Fibroblast of skin of scalp (primary cell): ENCODE measurements at places on chromosomes 4 and X.

DNA sequence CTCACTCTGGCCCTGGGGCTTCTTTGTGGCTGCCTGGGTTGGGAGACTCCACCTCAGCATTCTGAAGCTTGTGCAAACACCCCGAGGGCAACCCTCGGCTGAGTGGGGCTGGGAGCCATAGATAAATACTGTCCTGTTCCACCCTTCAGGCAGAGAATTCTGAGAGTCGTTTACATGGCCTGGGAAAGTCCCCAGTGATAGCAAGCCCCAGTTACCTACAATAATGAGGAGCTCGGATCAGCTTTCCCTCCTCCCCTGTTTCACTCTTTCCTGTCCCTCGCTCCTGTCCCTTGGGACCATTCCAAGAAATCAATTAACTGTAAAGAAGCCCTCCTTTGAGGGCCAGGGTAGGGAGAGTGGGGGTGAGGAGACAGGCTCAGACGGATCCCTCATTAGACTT lies 31.6 kb upstream of the DDX3X start:
- DNase-seq, result no peak

DNA sequence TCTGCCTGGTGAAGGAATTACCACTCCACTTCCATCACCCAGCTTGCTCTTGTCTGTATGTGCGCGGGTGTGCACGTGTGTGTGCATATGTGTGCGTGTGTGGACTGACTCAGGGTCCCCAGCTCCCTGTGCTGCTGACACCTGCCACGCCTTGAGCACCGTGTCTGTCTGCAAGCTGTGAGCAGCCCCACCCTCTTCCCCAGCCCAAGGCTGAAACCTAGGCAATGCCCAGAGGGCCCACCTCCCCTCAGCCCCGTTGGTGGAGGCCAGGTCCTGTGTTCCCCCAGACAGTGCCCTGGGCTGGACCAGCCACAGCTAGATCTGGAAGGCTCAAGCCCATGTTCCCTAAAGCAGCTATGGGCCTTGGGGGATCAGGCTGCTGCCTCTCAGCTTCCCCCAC lies 2.0 kb upstream of the CCNQ start:
- DNase-seq, result no peak

- DNase-seq, result no peak
Observed at GRCh38 chr4:166535865-166536264, 662.8 kb downstream of the TLL1 start.

- no peak for DNase-seq
Observed at GRCh38 chrX:114582698-114583395, 1.0 kb upstream of the HTR2C start.

DNA sequence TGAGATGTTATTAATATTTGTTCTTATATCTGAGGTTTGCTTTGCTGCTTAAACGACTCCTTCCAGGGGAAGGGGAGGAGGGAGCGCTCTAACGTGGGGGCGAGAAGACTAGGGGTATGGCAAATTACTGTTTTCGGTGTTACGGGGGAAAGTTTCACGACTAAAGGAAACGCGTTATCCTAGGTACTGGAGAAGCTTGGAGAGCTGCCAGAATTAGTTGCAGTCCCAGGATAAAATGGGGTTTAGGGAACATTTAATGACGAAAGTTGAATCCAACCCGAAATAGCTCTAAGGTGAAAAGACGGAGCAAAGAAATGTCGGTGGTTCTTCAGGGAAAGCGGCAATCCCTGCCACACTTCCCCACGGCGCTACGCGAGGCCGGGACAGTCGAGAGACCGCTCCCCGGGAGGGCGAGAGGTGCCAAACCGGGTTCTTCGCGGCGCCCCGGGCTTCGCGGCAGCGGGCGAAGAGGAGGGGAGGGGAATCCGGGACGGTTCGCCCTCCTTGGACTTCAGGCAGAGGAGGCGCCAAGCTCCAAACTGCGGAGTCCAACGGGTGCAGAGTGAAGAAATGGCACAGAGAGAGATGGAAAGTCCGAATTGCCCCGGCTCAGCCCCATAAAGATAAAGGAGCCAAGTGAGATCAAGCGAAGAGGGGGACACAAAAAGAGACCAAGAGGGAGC lies 724 bp downstream of the THOC2 start:
- DNase-seq, result no peak

GRCh38 chr4:17647927-17648326 lies 33.5 kb downstream of the MED28 start:
- DNase-seq, result no peak

DNA sequence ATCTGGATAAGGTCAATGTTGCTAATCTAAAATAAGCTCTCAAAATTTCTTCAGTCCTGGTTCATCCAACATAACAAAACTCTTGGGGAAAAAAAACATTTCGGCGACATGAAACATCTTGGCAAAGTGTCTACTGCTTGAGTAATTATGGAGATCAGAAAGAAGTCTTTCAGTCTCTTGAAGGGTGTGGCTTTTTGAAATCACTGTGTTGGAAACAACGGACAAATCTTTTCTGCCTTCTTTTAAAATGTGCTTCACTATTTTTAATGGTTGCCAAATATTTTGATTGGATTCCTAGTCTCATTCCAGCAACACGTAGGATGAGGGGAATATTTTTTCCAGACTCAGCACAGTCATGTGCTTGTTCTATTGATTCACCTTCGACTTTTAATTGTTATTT lies 138.6 kb downstream of the KLHL8 start:
- DNase-seq, result no peak
